ENCODE measurements at places on chromosomes 6 and 20. TPM values are rescaled to one million over a fixed set of nuclear protein-coding genes. Genes with fewer than 3 reads are reported as not detected.

Gene POU3F2
- 46.4 TPM for total RNA-seq

Gene MEI4
- 2.1 TPM for total RNA-seq

Gene OR2B6
- total RNA-seq = not detected

Gene MDFI
- 21.7 TPM for total RNA-seq

Gene ESR1
- total RNA-seq = 0.92 TPM

Measured in diencephalon (tissue), 1 donor.